ENCODE measurements at places on chromosomes 2 and 18.

GRCh38 chr2:11569636-11570035 is 35.8 kb downstream of the GREB1 start:
- no peak for DNase-seq

- no peak for DNase-seq
Measured at GRCh38 chr2:112957511-112957910, 20.3 kb upstream of the IL36G start.

- DNase-seq, result no peak
Measured at GRCh38 chr2:102782933-102783332, 21.1 kb downstream of the TMEM182 start.

DNA sequence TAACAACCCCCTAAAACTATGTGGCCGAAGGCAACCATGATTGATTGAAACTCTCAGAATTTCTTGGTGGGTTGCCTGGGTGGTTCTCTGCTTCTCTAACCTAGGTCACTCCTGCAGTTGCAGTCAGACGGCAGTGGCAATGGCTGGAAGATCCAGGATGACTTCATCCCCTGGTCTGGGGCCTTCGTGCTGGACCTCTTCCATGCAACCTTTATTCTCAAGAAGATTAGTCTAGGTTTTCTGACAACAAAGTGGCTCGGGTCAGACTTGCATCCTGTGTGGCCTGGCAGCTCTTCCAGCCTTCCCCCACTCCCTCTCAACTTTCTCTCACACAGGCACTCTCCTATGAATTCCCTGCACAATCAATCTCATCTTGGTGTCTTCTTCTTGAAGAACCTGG is 76.4 kb downstream of the METTL4 start:
- DNase-seq, result no peak

DNA sequence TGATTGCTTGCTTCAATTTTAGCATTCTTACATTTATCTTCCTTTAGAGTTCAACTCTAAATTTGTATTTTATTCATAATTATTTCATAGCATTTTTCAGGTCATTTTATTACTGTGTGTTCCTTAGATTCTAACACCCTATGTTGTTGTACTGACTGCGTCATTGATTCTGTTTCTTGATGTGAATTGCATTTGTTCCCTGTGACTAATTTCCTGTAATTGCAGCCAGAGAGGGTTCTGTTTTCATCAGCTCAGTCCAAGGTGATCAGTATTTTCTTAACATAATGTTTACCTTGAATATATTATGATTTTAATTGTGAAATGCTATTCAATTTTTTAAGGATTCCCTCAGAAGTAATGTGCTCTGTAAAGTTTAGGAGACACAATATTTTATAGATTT is 970.2 kb upstream of the PIK3C3 start:
- DNase-seq, result no peak

DNA sequence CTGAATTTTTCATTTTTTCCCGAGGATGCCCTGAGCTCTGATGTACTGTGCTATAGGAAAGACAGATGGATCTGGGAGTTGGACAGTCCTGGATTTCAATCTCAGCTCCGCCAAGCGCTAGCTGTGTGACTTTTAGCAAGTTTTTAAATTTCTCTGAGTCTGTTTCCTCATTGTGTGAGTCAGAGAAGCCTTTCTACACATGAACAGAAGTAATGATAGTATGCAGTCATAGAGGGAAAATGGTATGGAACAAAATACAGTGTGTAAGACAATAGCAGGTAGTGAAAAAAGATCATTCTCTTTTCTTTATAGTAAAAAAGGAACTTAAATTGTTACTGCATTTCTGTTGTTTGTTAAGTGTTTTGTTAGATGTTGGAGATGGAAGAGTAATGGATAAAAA is 52.4 kb upstream of the PPM1B start:
- DNase-seq, result no peak

- no peak for DNase-seq
Measured at GRCh38 chr18:8287196-8287885, 321.9 kb upstream of the RAB12 start.

DNA sequence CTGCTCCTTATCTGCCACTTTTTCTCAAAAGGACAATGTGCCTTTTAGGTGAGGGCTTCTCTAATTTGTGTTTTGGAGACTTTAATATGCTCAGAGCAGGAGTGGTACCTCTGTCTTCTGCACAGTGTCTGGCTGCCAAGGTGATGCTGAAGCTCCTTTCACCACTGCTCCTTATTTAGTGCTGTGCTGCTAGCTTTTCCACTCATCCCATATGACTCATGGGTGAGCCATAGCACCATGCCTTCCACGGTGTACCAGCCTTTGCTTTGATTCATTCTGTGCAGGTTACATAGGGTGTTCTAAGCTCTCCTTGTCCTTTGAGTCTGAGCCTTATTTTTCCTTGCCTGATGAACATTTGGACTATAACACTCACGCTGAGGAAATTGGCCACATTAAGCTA is 202.4 kb downstream of the ARL6IP6 start:
- DNase-seq, result peak; percentile 7

- DNase-seq, result no peak
Measured at GRCh38 chr18:30929718-30930117, 112.8 kb downstream of the DSC3 start.

All from H54 (cell line).